ENCODE measurements at places on chromosomes 7 and 10.

DNA sequence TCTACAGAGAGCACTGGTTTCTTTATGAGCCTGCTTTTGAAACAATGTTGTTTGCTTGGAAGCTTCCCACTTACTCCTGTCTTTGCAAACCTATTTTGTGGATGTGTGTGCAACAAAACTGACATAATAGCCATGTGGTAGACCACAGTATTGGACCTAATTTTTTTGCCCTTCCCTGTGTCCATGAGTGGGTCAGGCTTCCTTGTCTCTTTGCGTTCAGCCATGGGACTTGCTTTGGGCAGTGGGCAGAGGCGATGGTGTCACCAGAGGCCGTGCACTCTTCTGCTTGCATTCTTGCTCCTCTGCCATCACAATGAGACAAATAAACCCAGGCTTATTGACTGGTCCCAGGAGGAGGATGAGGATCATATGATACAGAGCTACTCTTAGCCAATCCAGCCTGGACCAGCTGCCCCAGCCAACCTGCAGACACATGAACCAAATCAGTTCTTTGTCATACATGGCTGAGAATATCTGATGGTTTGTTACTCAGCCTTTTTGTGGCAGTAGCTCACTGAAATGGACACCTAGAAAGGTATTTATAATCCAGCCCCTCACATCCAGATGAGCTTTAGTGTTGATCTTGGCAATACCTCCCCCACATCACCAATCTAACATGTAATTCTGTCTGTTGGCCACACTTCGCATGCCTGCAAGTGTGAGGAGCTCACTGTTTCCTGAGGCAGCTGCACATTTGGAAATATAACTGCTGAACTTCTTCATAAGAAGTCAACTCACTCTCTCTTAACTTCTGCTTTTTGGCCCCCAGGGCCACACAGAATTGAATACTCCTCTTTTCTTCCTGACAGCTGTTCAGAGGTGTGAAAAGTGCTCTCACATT lies 427.8 kb upstream of the ZMIZ1 start:
- no peak for DNase-seq

- DNase-seq = no peak
These were observed 231.6 kb downstream of the CELF2 start for GRCh38 chr10:11249152-11249807.

DNA sequence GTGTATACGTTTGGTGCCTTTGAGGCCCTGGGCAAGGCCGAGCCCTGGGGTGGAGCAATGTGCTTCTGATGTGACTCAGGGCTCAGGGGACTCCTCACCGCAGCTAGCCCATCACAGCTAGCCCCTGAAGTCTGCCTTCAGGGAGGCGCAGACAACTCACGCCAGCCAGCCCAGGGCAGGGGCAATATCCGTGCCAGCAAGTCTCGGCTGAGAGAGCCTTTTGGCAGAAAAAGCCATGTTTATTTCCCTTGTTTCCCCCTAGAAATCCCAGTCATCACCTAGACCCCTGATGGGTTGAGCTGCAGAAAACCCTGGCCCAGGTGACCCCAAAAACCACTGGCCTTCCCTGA lies 90.4 kb downstream of the CHST15 start:
- no peak for DNase-seq

- no peak for DNase-seq
These were observed 94.7 kb upstream of the PRSS58 start for GRCh38 chr7:142352543-142352942.
